ENCODE measurements at places on chromosomes 6 and 20. TPM values are rescaled to one million over a fixed set of nuclear protein-coding genes. Genes with fewer than 3 reads are reported as not detected.

GRCh38 chr6:167350275-167350696 is 25.4 kb downstream of the TTLL2 start:
- no peak overlapping the region for H3K4me3 ChIP-seq
- DNase-seq, result no peak
- no peaks in the 10 kb centered on the region for H3K4me1 ChIP-seq
- H3K27me3 ChIP-seq, result no peaks in the 10 kb centered on the region
- H3K27ac ChIP-seq, result no peak overlapping the region

GRCh38 chr6:148999501-148999900 is 252.7 kb downstream of the UST start:
- H3K4me3 ChIP-seq, result no peak overlapping the region
- H3K36me3 ChIP-seq, result no peaks in the 10 kb centered on the region
- H3K27ac ChIP-seq, result peak overlapping the region; percentile 67
- no peak for DNase-seq
- peaks cover 19% of the 10 kb centered on the region for H3K4me1 ChIP-seq

DNA sequence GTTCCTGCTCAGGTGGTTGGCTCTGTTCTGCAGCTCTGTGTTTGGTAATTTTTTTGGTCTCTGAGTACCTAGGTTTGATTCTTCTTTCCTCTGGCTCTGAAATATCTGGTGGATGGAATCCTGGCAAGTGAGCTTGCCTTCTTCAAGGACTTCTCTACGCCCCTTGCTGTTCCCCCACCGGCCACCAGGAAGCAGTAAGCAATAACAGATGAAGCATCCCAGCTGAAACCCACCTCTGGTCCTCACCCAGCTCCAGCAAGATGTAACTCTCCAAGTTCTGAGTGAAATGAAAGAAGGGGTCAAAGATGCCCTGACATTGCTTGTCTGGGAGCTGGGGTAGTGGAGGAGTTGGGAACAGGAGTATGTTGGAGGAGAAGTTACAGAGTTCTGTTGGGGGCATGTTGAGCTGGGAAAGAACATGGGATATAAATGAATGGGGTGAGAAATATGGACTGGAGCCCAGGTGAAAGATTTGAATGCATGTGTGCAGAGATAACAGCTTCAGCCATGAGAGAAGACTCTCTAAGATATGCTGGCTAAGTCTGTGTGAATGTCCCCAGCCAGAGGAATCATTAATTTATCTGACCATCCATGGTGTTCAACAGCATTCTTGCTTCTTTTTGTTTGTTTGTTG is 51.3 kb upstream of the GLP1R start:
- DNase-seq, result no peak
- peaks cover 6% of the 10 kb centered on the region for H3K27me3 ChIP-seq
- H3K4me1 ChIP-seq, result no peaks in the 10 kb centered on the region
- no peaks in the 10 kb centered on the region for H3K36me3 ChIP-seq

- DNase-seq, result no peak
- H3K27me3 ChIP-seq, result no peaks in the 10 kb centered on the region
- H3K4me3 ChIP-seq, result no peak overlapping the region
Measured at GRCh38 chr20:51469046-51469445, 73.5 kb downstream of the NFATC2 start.

- no peak overlapping the region for H3K27ac ChIP-seq
- H3K27me3 ChIP-seq, result no peaks in the 10 kb centered on the region
- H3K4me3 ChIP-seq, result no peak overlapping the region
- no peaks in the 10 kb centered on the region for H3K36me3 ChIP-seq
Measured at GRCh38 chr20:5402903-5403531, 86.3 kb upstream of the PROKR2 start.

GRCh38 chr6:163188746-163189145 is 225.8 kb upstream of the QKI start:
- DNase-seq, result no peak
- no peak overlapping the region for H3K27ac ChIP-seq
- H3K4me3 ChIP-seq, result no peak overlapping the region
- H3K36me3 ChIP-seq, result no peaks in the 10 kb centered on the region
- H3K4me1 ChIP-seq, result no peaks in the 10 kb centered on the region
- H3K27me3 ChIP-seq, result no peaks in the 10 kb centered on the region

DNA sequence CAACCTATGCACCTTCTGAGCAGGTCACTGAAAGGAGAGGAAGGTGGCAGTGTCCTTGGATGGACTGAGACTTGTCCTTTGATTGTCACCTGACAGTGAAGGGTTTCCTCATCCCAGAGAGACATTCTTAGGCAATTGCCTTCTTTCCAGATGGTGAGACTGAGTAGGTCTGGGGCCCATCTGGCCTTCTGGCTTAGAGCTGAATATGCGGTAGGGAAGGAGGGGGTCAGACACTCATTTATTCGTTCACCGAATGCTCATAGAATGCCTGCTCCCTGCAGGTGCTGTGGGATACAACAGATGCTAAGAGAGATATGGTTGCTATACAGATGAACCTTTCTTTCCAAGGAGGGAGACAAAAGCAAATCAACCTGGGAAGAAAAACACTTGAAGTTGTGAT is 76.8 kb downstream of the BMP6 start:
- no peak overlapping the region for H3K27ac ChIP-seq
- H3K36me3 ChIP-seq, result no peaks in the 10 kb centered on the region
- H3K4me3 ChIP-seq, result no peak overlapping the region
- no peaks in the 10 kb centered on the region for H3K4me1 ChIP-seq
- no peaks in the 10 kb centered on the region for H3K27me3 ChIP-seq

- H3K4me1 ChIP-seq, result no peaks in the 10 kb centered on the region
- no peak overlapping the region for H3K27ac ChIP-seq
- DNase-seq, result no peak
- H3K4me3 ChIP-seq, result no peak overlapping the region
Measured at GRCh38 chr6:162140251-162140852, 587.2 kb downstream of the PRKN start.

DNA sequence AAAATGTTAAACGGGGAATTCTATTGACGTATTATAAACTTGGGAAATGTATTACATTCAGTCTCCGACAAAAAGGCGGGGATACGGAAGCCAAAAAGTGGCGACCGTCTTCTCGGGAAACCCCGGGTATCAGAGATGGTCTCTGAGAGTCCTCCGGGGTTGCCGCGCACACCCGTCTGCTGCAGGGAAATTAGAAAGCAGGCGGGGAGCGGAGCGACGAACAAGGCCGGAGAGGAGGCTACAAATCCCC is 1.5 kb downstream of the SALL4 start:
- peaks cover 35% of the 10 kb centered on the region for H3K27me3 ChIP-seq
- no peaks in the 10 kb centered on the region for H3K36me3 ChIP-seq
- H3K4me3 ChIP-seq, result peak overlapping the region; percentile 55
- no peak for DNase-seq
- no peak overlapping the region for H3K27ac ChIP-seq

DNA sequence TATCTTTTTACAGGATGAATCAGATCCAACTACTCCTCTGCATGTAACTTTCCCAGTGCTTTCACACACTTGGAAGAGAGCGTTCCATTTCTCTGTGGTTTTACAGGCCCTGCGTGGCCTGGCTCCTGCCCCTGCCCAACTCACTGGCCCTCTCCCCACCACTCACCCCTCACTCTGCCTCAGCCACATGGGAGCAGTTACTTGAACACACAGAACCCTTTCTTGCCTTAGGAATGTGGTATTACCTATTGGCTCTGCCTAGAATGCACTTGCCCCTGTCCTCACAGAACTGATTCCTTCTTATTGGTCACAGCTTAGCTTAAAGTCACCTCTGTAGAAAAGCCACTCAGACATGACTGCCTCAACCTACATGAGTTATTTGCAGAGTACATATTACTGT is 108.4 kb downstream of the CRYBG1 start:
- no peak for DNase-seq
- H3K4me1 ChIP-seq, result no peaks in the 10 kb centered on the region
- no peak overlapping the region for H3K4me3 ChIP-seq
- no peak overlapping the region for H3K27ac ChIP-seq
- no peaks in the 10 kb centered on the region for H3K27me3 ChIP-seq

- H3K4me1 ChIP-seq, result peaks cover 69% of the 10 kb centered on the region
- H3K27ac ChIP-seq, result peak overlapping the region; percentile 88
- H3K27me3 ChIP-seq, result no peaks in the 10 kb centered on the region
Measured at GRCh38 chr20:50512323-50512722, 2.1 kb downstream of the PTPN1 start.

GRCh38 chr20:18039063-18039462 is 18.7 kb downstream of the OVOL2 start:
- no peak for DNase-seq
- H3K4me1 ChIP-seq, result no peaks in the 10 kb centered on the region
- H3K27ac ChIP-seq, result no peak overlapping the region
- H3K36me3 ChIP-seq, result no peaks in the 10 kb centered on the region
- no peaks in the 10 kb centered on the region for H3K27me3 ChIP-seq
- no peak overlapping the region for H3K4me3 ChIP-seq

DNA sequence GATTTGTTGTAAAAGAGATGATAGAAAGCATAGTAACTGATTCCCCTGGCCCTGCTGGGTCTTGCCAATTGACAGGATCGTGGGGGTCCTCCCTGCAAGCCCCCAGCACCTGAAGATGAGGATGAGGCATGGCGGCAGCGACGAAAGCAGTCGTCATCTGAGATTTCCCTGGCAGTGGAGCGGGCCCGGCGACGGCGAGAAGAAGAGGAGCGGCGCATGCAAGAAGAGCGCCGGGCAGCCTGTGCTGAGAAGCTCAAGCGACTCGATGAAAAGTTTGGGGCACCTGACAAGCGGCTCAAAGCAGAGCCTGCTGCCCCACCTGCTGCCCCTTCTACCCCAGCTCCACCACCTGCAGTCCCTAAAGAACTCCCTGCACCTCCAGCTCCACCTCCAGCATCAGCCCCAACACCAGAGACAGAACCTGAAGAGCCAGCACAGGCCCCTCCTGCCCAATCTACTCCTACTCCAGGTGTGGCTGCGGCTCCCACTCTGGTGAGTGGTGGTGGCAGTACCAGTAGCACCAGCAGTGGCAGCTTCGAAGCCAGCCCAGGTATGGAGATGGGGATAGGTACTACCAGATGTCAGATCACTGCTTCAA is 7.3 kb downstream of the PRRC2A start:
- no peaks in the 10 kb centered on the region for H3K27me3 ChIP-seq
- peaks cover 97% of the 10 kb centered on the region for H3K36me3 ChIP-seq
- no peak for DNase-seq

GRCh38 chr6:151723152-151723551 is 84.3 kb upstream of the ESR1 start:
- no peak overlapping the region for H3K4me3 ChIP-seq
- no peak overlapping the region for H3K27ac ChIP-seq
- H3K36me3 ChIP-seq, result no peaks in the 10 kb centered on the region
- H3K27me3 ChIP-seq, result no peaks in the 10 kb centered on the region
- no peak for DNase-seq

GRCh38 chr6:20169786-20170185 is 42.5 kb downstream of the MBOAT1 start:
- no peaks in the 10 kb centered on the region for H3K4me1 ChIP-seq
- no peaks in the 10 kb centered on the region for H3K27me3 ChIP-seq
- H3K27ac ChIP-seq, result no peak overlapping the region
- H3K4me3 ChIP-seq, result no peak overlapping the region
- DNase-seq, result no peak
- no peaks in the 10 kb centered on the region for H3K36me3 ChIP-seq

GRCh38 chr6:117906958-117907600 is at the start of gene SLC35F1:
SLC35F1 (plus strand) TSS chr6:117907264.
- H3K4me3 ChIP-seq, result no peak within 1 kb of the TSS
- peak; percentile 21 for DNase-seq
- H3K27ac ChIP-seq, result peak within 1 kb of the TSS; percentile 58
- no peaks in the 10 kb centered on the region for H3K36me3 ChIP-seq
- H3K4me1 ChIP-seq, result peaks cover 11% of the 10 kb centered on the region

- peaks cover 13% of the 10 kb centered on the region for H3K4me1 ChIP-seq
- H3K27me3 ChIP-seq, result no peaks in the 10 kb centered on the region
Measured at GRCh38 chr6:63634630-63635029, 972 bp upstream of the PHF3 start.

- no peaks in the 10 kb centered on the region for H3K4me1 ChIP-seq
- DNase-seq, result no peak
- H3K4me3 ChIP-seq, result no peak overlapping the region
- no peaks in the 10 kb centered on the region for H3K27me3 ChIP-seq
- H3K36me3 ChIP-seq, result no peaks in the 10 kb centered on the region
- H3K27ac ChIP-seq, result no peak overlapping the region
Measured at GRCh38 chr20:37796121-37796520, 102.3 kb downstream of the CTNNBL1 start.

DNA sequence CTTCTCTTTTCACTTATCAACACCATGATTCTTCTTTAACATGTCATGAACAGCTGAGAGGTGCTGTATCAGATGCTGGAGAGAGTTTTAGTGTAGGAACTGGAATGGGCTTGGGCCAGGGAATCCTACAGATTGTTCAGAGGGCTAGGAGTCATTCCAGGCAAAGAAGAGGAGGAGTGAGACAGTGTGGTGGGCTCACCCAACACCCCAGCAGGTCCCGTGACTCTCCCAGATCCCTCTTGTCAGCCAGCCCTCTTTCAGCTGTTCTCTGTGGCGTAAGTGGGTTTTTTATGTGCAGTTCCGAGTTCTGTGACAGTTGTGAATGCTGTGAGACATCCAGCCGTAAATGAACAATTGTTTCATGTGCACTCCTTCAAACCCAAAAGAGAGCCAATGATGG is 31.4 kb upstream of the CEP162 start:
- no peak for DNase-seq
- no peaks in the 10 kb centered on the region for H3K4me1 ChIP-seq
- no peaks in the 10 kb centered on the region for H3K36me3 ChIP-seq
- H3K27me3 ChIP-seq, result no peaks in the 10 kb centered on the region

GRCh38 chr6:147141711-147142308 is 62.4 kb upstream of the STXBP5 start:
- no peak for DNase-seq
- no peaks in the 10 kb centered on the region for H3K27me3 ChIP-seq
- H3K4me3 ChIP-seq, result no peak overlapping the region
- no peaks in the 10 kb centered on the region for H3K36me3 ChIP-seq

DNA sequence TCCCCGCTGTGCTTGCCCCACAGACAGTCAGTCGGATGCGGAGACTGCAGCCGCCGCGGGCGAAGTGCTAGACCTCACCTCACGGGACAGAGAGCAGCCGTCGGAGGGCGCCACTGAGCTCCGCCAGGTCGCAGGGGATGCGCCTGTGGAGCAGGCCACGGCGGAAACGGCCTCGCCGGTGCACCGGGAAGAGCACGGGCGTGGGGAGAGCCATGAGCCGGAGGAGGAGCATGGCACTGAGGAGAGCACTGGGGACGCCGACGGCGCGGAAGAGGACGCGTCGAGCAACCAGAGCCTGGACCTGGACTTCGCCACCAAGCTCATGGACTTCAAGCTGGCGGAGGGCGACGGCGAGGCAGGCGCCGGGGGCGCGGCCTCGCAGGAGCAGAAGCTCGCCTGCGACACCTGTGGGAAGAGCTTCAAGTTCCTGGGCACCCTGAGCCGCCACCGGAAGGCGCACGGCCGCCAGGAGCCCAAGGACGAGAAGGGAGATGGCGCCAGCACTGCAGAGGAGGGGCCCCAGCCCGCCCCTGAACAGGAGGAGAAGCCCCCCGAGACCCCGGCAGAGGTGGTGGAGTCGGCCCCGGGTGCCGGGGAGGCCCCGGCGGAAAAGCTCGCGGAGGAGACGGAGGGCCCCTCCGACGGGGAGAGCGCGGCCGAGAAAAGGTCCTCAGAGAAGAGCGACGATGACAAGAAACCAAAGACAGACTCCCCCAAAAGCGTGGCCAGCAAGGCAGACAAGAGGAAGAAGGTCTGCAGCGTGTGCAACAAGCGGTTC is 66.4 kb downstream of the SSR1 start:
- H3K27me3 ChIP-seq, result no peaks in the 10 kb centered on the region
- no peak overlapping the region for H3K4me3 ChIP-seq
- no peak overlapping the region for H3K27ac ChIP-seq
- peaks cover 45% of the 10 kb centered on the region for H3K36me3 ChIP-seq
- peaks cover 24% of the 10 kb centered on the region for H3K4me1 ChIP-seq

GRCh38 chr20:19692685-19693119 is 65.4 kb upstream of the RIN2 start:
- H3K4me3 ChIP-seq, result no peak overlapping the region
- peaks cover 4% of the 10 kb centered on the region for H3K4me1 ChIP-seq
- H3K27ac ChIP-seq, result no peak overlapping the region
- H3K36me3 ChIP-seq, result no peaks in the 10 kb centered on the region

HLA-DRB1 gene
- total RNA-seq, result 152 TPM

RIMS4 gene
- total RNA-seq, result not detected

BPIFB1 gene
- total RNA-seq, result not detected
